ENCODE measurements at places on chromosomes 12 and 14. TPM values are rescaled to one million over a fixed set of nuclear protein-coding genes. Genes with fewer than 3 reads are reported as not detected.

The USP44 gene
- total RNA-seq, result 6.1 TPM

The IKZF4 gene
- 2.3 TPM for total RNA-seq

The NCOR2 gene
- total RNA-seq, result 42.5 TPM

The UNC79 gene
- 0.81 TPM for total RNA-seq

The CLEC7A gene
- total RNA-seq, result 11.1 TPM

The KRT2 gene
- total RNA-seq, result not detected

The GPR132 gene
- total RNA-seq, result 2.3 TPM

The IL23A gene
- total RNA-seq, result not detected

The PRPH gene
- 19.7 TPM for total RNA-seq

The GPR68 gene
- total RNA-seq, result 1.4 TPM

The NRL gene
- total RNA-seq, result 0.82 TPM

GRCh38 chr12:112456029-112456428 is 37.3 kb downstream of the PTPN11 start:
- no peak overlapping the region for H3K27ac ChIP-seq
- H3K4me1 ChIP-seq, result no peaks in the 10 kb centered on the region
- H3K36me3 ChIP-seq, result peaks cover 29% of the 10 kb centered on the region
- no peak overlapping the region for H3K4me3 ChIP-seq
- H3K27me3 ChIP-seq, result no peaks in the 10 kb centered on the region

- H3K4me1 ChIP-seq, result no peaks in the 10 kb centered on the region
- no peak overlapping the region for H3K4me3 ChIP-seq
- H3K27me3 ChIP-seq, result no peaks in the 10 kb centered on the region
- H3K27ac ChIP-seq, result no peak overlapping the region
- no peak for DNase-seq
- no peaks in the 10 kb centered on the region for H3K36me3 ChIP-seq
Observed at GRCh38 chr14:74035556-74035955, 16.4 kb downstream of the BBOF1 start.

DNA sequence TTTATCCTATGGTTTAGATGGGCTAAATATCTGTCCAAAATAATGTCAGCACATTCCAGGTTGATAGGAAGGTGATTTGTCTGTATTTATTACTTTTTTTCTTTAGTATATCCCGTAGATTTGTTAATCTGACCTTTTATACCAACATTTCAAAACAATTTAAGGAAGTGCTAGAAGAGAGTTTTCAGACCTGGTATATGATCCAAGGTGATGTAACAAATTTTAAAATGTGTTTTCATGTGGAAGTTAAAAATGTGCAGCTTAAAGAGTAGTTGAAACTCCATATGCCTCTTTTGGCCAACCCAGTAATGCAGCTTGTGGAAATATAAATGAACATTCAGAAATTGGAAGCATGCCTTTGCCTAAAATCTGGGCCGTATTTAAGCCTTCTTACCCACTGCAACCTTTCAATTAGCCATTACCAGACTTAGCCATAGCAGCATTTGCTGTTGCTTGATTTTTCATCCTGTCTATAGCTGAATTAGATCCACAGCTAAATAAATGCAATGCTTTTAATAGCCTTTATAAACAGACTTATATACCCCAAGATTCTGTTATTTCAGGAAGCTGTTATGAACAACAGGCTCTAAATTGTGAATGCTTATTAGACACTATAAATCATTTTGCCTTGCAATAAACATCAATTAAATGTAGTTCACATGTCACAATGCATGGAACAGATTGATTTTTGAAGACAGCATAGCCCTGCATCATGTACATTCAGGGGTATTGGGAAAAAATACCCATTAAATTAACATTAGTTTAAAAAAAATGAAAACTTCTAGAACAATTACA is 271.2 kb downstream of the PDZRN4 start:
- no peak overlapping the region for H3K4me3 ChIP-seq
- no peak overlapping the region for H3K27ac ChIP-seq
- peaks cover 19% of the 10 kb centered on the region for H3K4me1 ChIP-seq
- no peak for DNase-seq

GRCh38 chr12:131808744-131809371 is 19.3 kb upstream of the MMP17 start:
- no peaks in the 10 kb centered on the region for H3K4me1 ChIP-seq
- H3K27ac ChIP-seq, result no peak overlapping the region
- no peak for DNase-seq
- no peaks in the 10 kb centered on the region for H3K36me3 ChIP-seq
- H3K4me3 ChIP-seq, result peak overlapping the region; percentile 26

GRCh38 chr12:63064080-63064479 is 86.9 kb downstream of the AVPR1A start:
- H3K4me3 ChIP-seq, result no peak overlapping the region
- no peaks in the 10 kb centered on the region for H3K4me1 ChIP-seq
- no peak overlapping the region for H3K27ac ChIP-seq
- DNase-seq, result no peak
- no peaks in the 10 kb centered on the region for H3K36me3 ChIP-seq

- no peaks in the 10 kb centered on the region for H3K4me1 ChIP-seq
- no peak overlapping the region for H3K4me3 ChIP-seq
- H3K27me3 ChIP-seq, result no peaks in the 10 kb centered on the region
- no peak for DNase-seq
- no peak overlapping the region for H3K27ac ChIP-seq
- H3K36me3 ChIP-seq, result no peaks in the 10 kb centered on the region
Observed at GRCh38 chr14:92236243-92236900, 86.6 kb upstream of the SLC24A4 start.

GRCh38 chr14:89740241-89740640 is 214.3 kb downstream of the EFCAB11 start:
- H3K4me3 ChIP-seq, result no peak overlapping the region
- DNase-seq, result no peak
- no peaks in the 10 kb centered on the region for H3K27me3 ChIP-seq

DNA sequence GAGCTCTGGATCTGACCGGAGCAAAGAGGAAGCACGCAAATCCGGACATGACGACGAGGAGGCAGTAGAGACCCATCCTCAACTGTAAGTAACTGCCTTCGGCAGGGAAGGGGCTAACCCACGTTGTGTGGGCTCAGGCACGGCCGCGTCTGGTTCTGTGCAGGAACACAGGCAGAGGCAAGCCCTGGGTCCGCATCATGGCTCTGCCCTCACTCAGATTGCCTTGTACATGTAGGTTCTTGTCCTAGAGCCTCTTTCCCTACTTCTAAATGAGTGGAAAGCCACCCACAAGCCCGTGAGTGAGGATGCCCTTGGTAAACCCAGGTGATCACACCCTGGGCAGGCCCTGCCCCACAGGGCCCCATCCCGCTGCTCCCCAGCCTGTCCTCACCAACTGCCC is 8.9 kb upstream of the RPLP0 start:
- no peak overlapping the region for H3K27ac ChIP-seq
- no peak overlapping the region for H3K4me3 ChIP-seq
- no peak for DNase-seq
- peaks cover 48% of the 10 kb centered on the region for H3K36me3 ChIP-seq

DNA sequence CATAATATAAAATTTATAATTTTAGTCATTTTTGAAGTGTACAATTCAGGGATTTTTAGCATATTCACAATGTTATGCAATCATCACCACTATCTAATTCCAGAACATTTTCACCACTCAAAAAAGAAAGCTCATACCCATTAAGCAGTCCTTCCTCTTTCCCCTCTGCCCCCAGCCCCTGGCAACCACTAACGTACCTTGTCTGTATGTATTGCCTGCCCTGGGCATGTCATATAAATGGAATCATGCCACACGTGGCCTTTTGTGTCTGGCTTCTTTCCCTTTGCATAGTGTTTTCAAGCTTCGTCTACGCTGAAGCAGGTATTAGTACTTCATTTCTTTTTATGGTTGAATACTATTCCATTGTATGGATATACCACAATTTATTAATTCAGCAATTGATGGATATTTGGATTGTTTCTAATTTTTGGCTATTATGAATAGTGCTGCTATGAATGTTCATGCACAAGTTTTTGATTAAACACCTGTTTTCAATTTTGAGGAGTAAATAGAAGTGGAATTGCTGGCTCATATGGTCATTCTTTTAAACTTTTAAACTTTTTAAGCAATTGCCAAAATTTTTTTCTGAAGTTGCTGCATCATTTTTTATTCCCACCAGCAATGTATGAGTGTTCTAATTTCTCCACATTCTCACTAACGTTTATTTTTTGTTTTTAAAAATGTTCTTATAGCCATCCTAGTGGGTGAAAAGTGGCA is 1.6 kb upstream of the SSTR1 start:
- DNase-seq, result no peak
- H3K36me3 ChIP-seq, result no peaks in the 10 kb centered on the region
- peaks cover 8% of the 10 kb centered on the region for H3K27me3 ChIP-seq
- no peak overlapping the region for H3K27ac ChIP-seq
- no peaks in the 10 kb centered on the region for H3K4me1 ChIP-seq
- H3K4me3 ChIP-seq, result no peak overlapping the region

DNA sequence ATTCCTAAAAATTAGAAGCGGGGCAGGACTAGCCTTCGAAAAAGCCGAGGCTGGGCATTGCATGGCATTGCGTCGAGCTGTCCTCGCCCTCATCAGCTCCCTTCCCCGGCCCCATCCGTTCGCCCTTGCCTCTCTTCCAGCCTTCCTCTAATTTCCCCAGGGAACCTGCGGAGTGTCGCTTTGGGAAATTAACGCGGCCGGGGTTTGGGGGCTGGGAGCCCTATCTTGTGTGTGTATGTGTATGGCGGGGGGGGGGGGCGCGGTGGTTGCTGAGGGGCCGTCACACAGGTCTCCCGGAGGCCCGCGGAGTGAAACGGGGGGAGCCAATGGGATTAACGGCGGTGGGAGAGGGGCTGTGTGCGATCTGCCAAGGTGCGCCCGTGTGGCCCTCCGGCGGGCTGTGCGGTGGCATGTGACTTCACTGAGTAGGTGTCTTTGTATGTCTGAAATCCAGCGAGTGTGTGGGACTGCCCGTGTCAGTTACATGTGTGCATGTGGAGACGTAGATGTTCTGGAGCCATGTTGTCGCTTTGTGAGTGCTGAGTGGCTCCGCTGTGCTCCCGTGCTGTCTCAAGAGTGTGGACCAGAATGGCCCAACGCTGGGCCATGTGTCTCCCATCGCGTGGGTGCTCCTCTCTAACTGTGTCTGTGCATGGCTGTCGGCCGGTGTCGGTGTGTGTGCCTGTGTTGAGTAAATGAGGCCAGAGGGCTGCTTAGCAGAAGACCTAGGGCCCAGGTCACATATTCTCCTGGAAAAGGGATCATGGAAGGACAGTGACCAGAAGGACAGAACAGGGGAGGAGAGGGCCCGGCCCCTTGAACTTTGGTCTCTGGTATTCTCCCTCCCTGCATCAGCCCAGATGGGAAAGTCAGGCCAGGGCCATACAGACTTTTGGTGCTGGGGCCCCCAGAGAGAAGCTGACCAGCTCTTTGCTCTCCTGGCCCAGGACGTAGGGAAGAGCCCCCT is 1.5 kb downstream of the PTMS start:
- H3K4me1 ChIP-seq, result no peaks in the 10 kb centered on the region
- no peak for DNase-seq
- peaks cover 23% of the 10 kb centered on the region for H3K36me3 ChIP-seq
- H3K27ac ChIP-seq, result peak overlapping the region; percentile 99
- no peaks in the 10 kb centered on the region for H3K27me3 ChIP-seq

DNA sequence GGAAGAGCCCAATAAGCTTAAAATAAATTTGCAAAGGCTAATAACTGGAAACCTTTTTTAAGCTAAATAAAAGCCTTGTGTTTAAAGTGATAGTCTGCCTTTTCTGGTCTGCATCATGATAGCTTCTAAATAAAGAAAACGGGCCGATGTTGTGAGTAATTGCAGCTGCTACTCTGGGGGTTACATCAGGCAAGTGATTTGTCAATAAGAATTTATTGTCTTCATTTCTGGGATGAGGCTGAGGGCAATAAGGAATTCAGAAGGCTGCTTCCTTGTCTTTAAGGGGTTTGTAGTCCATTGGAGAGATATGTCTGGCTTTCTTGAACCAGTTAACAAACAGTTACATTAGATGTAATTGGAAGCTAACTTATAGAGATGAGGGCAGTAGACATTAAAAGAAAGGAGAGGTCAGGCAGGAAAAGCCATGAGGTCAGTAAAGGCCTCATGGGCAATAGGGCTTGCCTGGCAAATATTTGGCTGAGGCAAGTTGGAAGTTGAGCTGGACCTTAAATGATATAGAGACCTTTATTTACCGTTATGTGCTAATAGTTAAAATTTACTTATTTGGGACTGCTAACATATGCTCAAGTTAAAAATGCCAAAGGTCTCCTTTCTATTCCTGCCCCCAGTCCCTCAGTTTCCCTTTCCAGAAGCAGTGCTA is 85.0 kb downstream of the CRADD start:
- no peaks in the 10 kb centered on the region for H3K27me3 ChIP-seq
- H3K4me1 ChIP-seq, result peaks cover 46% of the 10 kb centered on the region
- DNase-seq, result no peak

DNA sequence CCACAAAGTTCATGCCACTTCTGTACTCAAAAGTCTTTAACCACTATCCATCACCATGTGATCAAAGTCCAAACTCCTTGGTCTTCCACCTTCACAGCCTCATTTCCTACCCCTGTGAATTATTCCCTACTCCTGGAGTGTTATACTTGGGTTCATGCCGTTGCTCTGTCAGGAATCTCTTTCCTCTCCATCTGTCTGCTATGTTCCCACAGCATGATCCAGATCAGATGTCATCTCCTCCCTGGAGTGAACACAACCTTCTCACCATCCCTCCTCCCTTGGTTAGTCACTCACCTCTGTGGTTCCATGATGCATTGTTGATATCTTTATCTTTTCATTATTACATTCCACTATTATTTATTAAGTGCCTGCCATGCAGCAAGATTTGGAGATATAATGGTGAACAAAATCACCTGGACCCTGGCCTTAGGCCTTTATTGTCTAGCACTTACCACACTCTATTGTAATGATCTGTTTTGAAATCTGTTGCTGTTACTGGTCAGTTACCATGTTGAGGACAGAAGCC is 22.4 kb downstream of the LACRT start:
- H3K4me3 ChIP-seq, result no peak overlapping the region
- H3K27ac ChIP-seq, result no peak overlapping the region
- no peaks in the 10 kb centered on the region for H3K27me3 ChIP-seq
- H3K36me3 ChIP-seq, result no peaks in the 10 kb centered on the region
- H3K4me1 ChIP-seq, result no peaks in the 10 kb centered on the region

DNA sequence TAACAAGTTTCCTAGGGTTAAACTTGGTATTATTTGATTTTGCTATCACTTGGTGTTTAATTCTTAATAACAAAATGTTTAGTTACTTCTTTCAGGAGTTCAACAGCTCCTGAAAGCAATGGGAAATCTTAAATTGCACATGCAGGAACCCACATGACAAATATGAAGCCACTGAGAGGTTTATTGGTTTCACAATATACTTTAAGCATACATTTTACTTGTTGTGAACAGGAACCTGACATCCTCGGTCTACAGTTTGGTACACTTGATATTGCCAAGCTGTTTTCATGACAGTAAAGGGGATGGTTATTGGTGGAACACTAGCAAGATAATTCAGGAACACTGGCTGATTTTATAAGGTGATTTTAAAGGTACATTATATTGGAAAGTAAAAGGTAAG is 46.2 kb downstream of the SLC38A1 start:
- H3K4me3 ChIP-seq, result no peak overlapping the region
- H3K4me1 ChIP-seq, result peaks cover 89% of the 10 kb centered on the region
- H3K27me3 ChIP-seq, result no peaks in the 10 kb centered on the region
- H3K36me3 ChIP-seq, result no peaks in the 10 kb centered on the region
- no peak for DNase-seq

GRCh38 chr12:43951286-43951685 is 115.4 kb downstream of the TMEM117 start:
- no peak overlapping the region for H3K4me3 ChIP-seq
- DNase-seq, result no peak
- H3K27me3 ChIP-seq, result no peaks in the 10 kb centered on the region
- H3K27ac ChIP-seq, result no peak overlapping the region
- no peaks in the 10 kb centered on the region for H3K4me1 ChIP-seq

GRCh38 chr12:27515671-27516070 is 8.3 kb upstream of the PPFIBP1 start:
- H3K4me3 ChIP-seq, result no peak overlapping the region

- H3K27ac ChIP-seq, result no peak overlapping the region
- DNase-seq, result no peak
- no peaks in the 10 kb centered on the region for H3K27me3 ChIP-seq
Observed at GRCh38 chr12:47206450-47207339, 126.9 kb upstream of the AMIGO2 start.

Data from sigmoid colon (tissue), 7 donors.